SHP77 treated with DMSO at 0.1 percent for 48 hours (cell line): ENCODE measurements at places on chromosomes 1 and 21.

- DNase-seq = no peak
Measured at GRCh38 chr1:75554181-75554580, 56.7 kb downstream of the SLC44A5 start.

DNA sequence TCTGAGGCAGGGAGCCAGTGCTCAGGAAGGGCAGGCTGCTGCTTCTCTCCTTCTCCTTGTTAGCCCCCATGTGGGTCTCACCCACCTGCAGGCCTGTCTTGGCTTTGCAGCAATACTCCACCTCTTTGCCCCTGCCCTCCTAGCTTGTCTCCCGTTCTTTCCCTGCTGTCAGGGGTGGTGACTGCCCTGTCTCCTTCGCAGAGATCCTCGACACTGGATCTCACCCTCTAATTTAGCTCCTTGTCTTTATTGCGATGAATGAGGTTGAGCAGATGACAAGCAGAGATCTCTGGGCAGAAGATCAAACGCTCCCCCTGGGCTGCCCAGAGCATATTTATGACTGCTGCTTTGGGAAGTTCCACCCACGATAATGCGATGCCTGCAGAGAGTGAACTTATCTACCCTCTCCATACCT lies 199.2 kb downstream of the ROR1 start:
- no peak for DNase-seq

- no peak for DNase-seq
Measured at GRCh38 chr1:53025034-53025768, 36.8 kb upstream of the PODN start.

- no peak for DNase-seq
Measured at GRCh38 chr1:166133276-166133841, 33.4 kb downstream of the FAM78B start.

- DNase-seq = no peak
Measured at GRCh38 chr1:244836135-244836521, 670 bp downstream of the COX20 start.

DNA sequence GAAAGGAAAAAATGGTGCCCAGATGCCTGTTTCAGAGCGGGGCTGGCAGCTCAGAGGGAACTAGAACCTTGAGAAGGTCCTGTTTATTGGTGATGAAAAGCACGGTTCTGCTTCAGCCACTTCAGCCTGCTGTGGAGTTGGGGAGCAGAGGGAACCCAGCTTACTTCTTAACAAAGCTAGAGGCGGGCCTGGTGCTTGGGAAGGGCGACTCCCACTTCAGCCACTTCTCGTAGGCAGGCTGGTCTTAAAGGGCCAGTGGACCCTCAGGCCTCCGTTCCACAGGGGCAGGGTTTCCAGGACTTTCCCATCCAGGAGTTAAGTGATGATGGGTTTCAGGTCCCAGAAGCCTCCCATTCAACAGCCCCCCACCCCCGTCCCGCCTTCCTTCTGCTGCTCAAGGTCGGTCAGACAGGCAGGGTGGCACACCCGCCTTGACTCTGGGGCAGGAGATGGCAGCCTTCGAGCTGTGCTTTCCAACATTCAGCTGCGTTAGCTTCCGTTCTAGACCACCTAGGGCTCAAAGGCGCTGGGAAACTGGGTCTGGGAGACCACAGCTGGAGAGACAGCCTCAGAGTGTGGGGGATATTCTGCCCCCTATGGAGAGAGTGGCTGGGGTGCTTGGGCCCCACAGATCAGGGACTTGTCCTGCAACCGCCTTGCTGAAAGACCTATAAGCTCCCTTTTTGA lies 3.4 kb downstream of the RUNX3 start:
- no peak for DNase-seq

DNA sequence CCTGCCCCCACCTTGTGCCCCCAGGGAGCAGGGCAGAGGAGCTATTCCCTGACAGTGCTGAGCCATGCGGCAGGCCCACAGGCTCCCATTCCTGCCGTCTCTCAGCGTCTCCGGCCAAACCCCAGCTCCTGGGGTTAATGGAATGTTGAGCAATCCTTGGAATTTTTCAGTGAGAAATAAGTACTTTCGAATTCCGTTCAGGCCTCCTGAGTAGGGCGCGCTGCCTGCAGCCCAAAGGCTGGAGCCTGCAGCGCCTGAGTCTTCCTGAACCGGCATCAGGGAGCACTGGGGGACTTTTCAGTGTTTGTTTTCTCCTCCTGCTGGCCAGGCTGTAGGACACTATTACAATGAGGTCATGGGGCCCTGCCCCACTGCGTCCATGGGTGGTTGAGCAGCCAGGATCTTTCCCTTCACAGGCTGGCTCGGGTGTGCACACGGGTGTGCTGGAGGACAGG lies 33.3 kb upstream of the CSF1 start:
- DNase-seq = no peak

DNA sequence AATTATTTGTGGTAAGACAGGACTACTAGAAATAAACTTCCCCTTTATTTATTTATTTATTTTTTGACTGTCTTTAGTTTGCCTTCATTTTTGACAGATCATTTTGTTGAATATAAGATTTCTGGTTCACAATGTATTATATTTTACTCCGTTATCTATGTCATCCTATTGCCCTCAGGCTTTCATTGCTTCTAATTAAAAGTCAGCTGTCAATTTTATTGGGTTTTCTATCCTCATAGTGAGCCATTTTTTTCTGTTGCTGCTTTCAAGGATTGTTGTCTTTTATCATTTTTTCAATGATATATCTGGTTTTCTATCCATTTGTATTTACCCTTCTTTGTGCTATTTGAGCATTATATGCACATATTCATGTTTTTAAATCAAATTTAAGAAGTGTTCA lies 866.2 kb downstream of the LRRIQ3 start:
- no peak for DNase-seq

GRCh38 chr1:189429610-189430009 lies 1048.1 kb downstream of the BRINP3 start:
- DNase-seq = peak; percentile 25

- peak; percentile 29 for DNase-seq
Measured at GRCh38 chr1:21633992-21634805, 35.0 kb downstream of the RAP1GAP start.

- no peak for DNase-seq
Measured at GRCh38 chr1:15847893-15848142, 311 bp downstream of the SPEN start.

DNA sequence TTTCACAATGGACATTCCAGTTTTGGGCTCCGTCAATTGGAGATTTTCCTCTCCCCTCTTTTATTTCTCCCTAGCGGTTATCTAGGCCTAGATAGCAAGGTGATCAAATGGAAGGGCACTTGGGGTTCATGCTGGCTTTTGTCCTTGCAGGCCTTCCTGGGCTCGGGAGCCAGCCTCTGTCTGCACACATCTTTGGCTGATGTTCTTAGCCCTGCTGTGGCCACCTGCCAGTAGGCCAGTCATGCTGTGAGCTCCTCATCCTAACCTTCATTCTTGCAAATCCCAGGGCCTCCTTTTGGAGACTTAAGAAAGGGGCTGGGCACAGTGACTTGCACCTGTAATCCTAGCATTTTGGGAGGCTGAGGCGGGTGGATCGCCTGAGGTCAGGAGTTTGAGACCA lies 13.5 kb downstream of the TIE1 start:
- DNase-seq = no peak

DNA sequence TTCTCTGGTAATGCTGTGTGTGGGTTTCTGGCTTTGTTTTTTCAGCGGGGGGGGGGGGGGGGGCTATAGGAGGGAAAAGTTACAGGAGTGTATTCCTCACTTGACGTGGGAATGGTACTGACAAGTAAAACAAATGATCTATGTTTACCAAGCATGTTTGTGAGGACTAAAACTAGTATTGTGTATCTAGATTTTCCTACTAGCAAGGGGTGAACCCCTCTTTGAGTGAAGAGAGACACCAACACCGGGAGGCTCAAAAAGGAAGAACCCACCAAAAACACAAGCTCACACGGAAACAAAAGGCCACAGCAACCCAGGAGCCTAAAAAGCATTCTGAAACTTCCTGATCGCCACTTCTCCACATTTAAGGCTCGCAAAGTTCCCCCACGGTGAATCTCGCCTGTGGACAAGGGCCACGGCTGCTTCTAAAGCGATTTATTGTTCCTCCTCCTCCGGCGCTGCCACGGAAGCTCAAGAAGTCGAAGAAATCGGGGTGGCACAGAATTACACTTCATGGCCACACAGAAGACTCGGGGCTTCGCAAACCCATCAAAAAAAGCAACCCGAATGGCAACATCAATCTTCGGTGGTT lies 703 bp downstream of the PUM1 start:
- no peak for DNase-seq

- no peak for DNase-seq
Measured at GRCh38 chr1:24930260-24931145, at the start of gene RUNX3. Gene RUNX3, minus strand, starts transcription at chr1:24930276. Its CDS starts 408 bp downstream, at chr1:24929868.
